GM23248 (cell line): ENCODE measurements at places on chromosomes 7 and 10.

- peak; percentile 49 for DNase-seq
Measured at GRCh38 chr10:79234391-79235315, 112.6 kb upstream of the PPIF start.

DNA sequence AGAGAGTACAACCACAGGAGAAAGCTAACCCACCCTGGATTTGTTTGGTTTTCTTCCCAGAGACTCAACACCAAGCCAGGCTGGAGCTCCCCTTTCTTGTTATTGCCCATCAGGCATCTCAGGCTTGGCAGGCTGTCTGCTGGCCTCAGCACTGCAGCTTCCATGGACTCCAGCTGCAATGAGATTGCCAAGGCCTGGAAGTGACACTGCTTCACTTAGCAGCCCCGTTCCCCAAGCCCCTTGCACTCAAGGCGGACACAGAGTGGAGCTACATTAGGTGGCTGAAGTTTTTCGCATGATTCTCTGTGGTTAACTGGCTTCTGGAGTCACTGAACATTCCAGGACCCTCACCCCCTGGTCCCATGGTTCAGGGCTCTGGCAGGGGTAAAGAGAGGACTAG, 163.1 kb upstream of the GDF10 start:
- DNase-seq: peak; percentile 59

GRCh38 chr10:132978542-132978941, 36.2 kb upstream of the CFAP46 start:
- no peak for DNase-seq

DNA sequence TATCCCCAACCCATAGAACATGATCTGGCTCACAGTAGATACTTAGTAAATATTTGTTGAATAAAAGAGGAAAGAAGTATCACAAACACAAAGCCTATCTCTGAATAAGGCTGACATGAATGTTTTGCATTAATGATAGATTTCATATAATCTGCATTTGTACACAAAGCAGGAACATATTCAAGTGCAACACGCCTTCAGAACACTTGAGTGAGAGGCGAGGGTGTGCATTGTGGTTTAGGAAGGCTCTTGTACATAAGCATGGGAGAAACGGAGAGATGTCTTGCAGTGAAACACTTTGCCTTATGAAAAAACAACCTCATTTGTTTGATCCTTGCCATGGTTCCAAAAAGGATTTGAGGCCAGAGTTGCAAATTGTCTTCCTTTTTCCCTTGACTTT, 14.1 kb upstream of the SFMBT2 start:
- DNase-seq: no peak

DNA sequence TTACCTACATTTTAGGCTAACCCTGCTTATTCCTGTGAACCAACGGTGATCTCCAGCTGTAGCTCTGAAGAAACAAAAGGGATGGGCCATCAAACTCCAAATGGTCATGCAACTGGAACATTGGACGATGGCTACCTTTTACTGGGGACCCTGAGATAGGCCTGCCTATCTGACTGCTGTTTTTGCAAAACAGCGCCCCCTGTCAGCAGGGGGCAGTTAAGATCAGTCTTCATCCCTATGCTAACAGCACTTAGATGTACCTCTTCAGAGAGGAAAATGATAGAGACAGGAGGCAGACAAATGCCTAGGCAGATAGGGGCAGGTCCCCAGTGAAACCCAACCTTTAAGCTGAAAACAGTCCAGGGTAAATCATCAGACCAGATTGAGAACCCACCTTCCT, 1085.4 kb upstream of the SORCS1 start:
- DNase-seq: no peak

DNA sequence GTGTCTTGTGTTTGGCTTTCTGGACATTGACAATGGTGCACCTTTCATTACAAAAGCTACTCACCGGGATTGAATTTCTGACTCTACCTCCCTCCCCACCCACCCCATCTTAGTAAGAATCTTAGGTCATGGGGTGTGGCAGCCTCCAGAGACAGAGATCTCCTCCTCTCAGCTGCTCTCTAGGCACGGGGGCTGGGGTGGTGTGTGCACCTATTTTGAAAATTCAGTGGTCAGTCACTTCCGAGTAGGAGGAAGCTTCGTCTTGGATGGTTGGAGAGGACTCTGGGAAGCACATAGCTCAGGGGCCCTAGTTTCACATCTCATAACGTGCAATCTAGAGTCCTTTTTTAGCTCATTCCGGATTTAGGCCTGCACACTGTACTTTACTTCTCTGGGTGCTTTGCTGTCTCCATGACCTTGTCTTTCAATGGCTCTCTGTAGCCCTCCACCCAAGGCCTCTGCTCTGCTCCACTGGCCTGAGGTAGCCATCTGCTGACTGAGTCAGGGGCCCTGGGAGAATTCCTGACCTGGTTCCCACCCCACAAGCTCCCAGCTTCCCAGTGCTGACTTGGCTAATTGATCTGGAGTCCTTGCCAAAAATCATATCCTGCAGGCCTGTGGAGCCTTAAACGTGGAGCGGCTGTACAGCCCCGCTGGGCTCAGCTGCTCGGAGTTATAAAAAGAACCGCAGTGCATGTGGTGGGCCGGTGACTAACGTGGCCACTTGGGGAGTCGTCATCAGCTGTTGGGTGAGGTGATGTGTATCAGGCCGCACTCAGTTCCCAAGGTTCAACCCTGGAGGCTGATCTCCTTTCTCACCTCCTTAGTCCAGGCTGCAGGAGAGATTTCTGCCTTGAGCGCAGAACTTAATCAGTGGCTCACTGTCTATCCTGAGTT, 19.3 kb upstream of the ADAMTS14 start:
- peak; percentile 99 for DNase-seq
